ENCODE measurements at places on chromosomes 6 and 20.

GRCh38 chr20:51531141-51531710 lies 11.3 kb downstream of the NFATC2 start:
- peaks cover 98% of the 10 kb centered on the region for H3K4me1 ChIP-seq
- H3K27ac ChIP-seq = peak overlapping the region; percentile 70
- H3K4me3 ChIP-seq = no peak overlapping the region
- no peaks in the 10 kb centered on the region for H3K27me3 ChIP-seq
- DNase-seq = peak; percentile 70

- no peaks in the 10 kb centered on the region for H3K4me1 ChIP-seq
- no peak overlapping the region for H3K4me3 ChIP-seq
- no peaks in the 10 kb centered on the region for H3K36me3 ChIP-seq
- no peaks in the 10 kb centered on the region for H3K27me3 ChIP-seq
- DNase-seq = no peak
Measured at GRCh38 chr6:81939766-81940165, 187.3 kb upstream of the TENT5A start.

GRCh38 chr6:33768644-33769120 lies 20.2 kb downstream of the LEMD2 start:
- no peak overlapping the region for H3K4me3 ChIP-seq
- DNase-seq = peak; percentile 53
- H3K27me3 ChIP-seq = no peaks in the 10 kb centered on the region
- H3K4me1 ChIP-seq = peaks cover 6% of the 10 kb centered on the region
- H3K27ac ChIP-seq = no peak overlapping the region
- H3K36me3 ChIP-seq = peaks cover 8% of the 10 kb centered on the region

GRCh38 chr6:34945317-34945716 lies 56.3 kb downstream of the ANKS1A start:
- no peak overlapping the region for H3K27ac ChIP-seq
- no peaks in the 10 kb centered on the region for H3K4me1 ChIP-seq
- no peak overlapping the region for H3K4me3 ChIP-seq

GRCh38 chr6:21679761-21680265 lies 86.3 kb downstream of the SOX4 start:
- H3K36me3 ChIP-seq = no peaks in the 10 kb centered on the region
- H3K4me3 ChIP-seq = no peak overlapping the region
- no peak for DNase-seq

GRCh38 chr6:157831424-157832249 lies 8.6 kb downstream of the SNX9 start:
- no peaks in the 10 kb centered on the region for H3K27me3 ChIP-seq
- H3K27ac ChIP-seq = no peak overlapping the region
- DNase-seq = no peak
- no peak overlapping the region for H3K4me3 ChIP-seq
- H3K36me3 ChIP-seq = no peaks in the 10 kb centered on the region

- H3K4me3 ChIP-seq = no peak overlapping the region
- H3K27ac ChIP-seq = no peak overlapping the region
- H3K36me3 ChIP-seq = no peaks in the 10 kb centered on the region
- H3K4me1 ChIP-seq = no peaks in the 10 kb centered on the region
- H3K27me3 ChIP-seq = no peaks in the 10 kb centered on the region
Measured at GRCh38 chr20:37267667-37268313, 6.2 kb upstream of the GHRH start.

GRCh38 chr20:19937218-19937617 lies 79.9 kb upstream of the NAA20 start:
- H3K4me1 ChIP-seq = peaks cover 12% of the 10 kb centered on the region
- H3K4me3 ChIP-seq = peak overlapping the region; percentile 52
- H3K27ac ChIP-seq = no peak overlapping the region
- H3K36me3 ChIP-seq = no peaks in the 10 kb centered on the region
- no peak for DNase-seq

- DNase-seq = no peak
- peaks cover 5% of the 10 kb centered on the region for H3K27me3 ChIP-seq
- no peaks in the 10 kb centered on the region for H3K4me1 ChIP-seq
- H3K36me3 ChIP-seq = no peaks in the 10 kb centered on the region
Measured at GRCh38 chr20:4604580-4604979, 117.1 kb upstream of the PRND start.

GRCh38 chr20:237489-237888 lies 10.4 kb downstream of the DEFB129 start:
- H3K4me1 ChIP-seq = peaks cover 4% of the 10 kb centered on the region
- no peak overlapping the region for H3K27ac ChIP-seq
- H3K27me3 ChIP-seq = no peaks in the 10 kb centered on the region
- H3K36me3 ChIP-seq = no peaks in the 10 kb centered on the region

- peaks cover 51% of the 10 kb centered on the region for H3K4me1 ChIP-seq
- H3K4me3 ChIP-seq = no peak overlapping the region
- H3K27me3 ChIP-seq = no peaks in the 10 kb centered on the region
- DNase-seq = peak; percentile 23
- no peak overlapping the region for H3K27ac ChIP-seq
Measured at GRCh38 chr20:56442389-56443365, 25.8 kb upstream of the RTF2 start.

DNA sequence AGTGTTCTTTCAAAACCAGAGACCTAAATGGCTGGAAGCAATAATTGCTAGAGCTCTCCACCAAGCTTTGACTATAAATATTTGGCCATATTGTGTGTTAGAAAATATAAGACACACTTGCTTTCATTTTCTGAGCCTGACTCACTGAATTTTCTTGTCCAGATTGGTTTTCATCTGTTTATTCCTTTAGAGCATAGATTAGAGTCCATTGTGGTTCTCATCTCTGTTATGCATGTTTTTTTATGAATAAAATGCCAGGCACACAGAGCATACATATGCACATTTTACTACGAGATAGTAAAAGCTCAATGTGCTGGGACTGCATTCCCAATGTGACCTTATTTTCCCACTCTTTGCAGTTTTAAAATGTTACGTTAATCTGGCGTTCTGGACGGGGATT lies 115.3 kb upstream of the MLIP start:
- DNase-seq = no peak
- H3K36me3 ChIP-seq = no peaks in the 10 kb centered on the region
- no peaks in the 10 kb centered on the region for H3K27me3 ChIP-seq

GRCh38 chr20:58043236-58044140 lies 185.0 kb downstream of the ANKRD60 start:
- no peak overlapping the region for H3K4me3 ChIP-seq
- no peaks in the 10 kb centered on the region for H3K36me3 ChIP-seq
- H3K27me3 ChIP-seq = no peaks in the 10 kb centered on the region
- no peaks in the 10 kb centered on the region for H3K4me1 ChIP-seq

- H3K36me3 ChIP-seq = no peaks in the 10 kb centered on the region
- no peaks in the 10 kb centered on the region for H3K27me3 ChIP-seq
- H3K4me1 ChIP-seq = no peaks in the 10 kb centered on the region
- H3K27ac ChIP-seq = no peak overlapping the region
- DNase-seq = no peak
Measured at GRCh38 chr20:15187612-15188011, 850.2 kb upstream of the FLRT3 start.

GRCh38 chr6:87357479-87358196 lies 13.0 kb downstream of the C6orf163 start:
- H3K27me3 ChIP-seq = no peaks in the 10 kb centered on the region
- DNase-seq = no peak
- H3K4me3 ChIP-seq = no peak overlapping the region
- no peaks in the 10 kb centered on the region for H3K4me1 ChIP-seq

DNA sequence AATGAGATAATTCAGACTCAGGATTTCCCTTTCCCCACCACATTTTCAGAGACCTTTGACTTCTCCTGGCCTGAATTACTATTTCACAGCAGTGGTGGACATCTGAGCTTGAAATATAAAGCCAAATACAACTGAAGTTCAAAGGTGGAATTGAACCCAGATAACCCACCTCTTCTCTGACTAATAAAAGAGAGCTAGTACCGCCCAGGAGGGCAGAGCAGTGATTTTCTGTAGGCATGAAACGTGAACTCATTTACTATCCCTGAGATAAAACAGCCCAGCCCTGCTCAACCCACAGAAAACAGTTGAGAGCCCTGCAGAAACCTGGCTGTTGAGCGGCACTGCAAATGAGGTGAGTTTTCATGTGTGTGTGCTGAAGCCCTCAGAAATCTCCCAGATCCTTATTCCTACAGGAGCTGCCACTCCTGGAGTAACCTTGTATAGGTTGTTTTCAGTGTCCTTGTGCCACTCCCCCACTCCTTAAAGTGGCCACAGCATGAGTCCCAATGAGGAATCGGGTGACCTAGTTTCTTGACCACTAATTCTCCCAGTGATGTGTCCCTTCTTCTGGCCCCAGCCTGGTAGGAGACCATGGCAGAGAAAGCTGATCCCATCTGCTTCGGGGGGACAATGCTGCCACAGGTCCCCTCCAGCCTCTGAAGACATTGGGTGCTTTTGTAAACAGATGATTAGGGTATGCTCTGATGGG lies 99.2 kb downstream of the NOL4L start:
- peaks cover 38% of the 10 kb centered on the region for H3K4me1 ChIP-seq
- DNase-seq = peak; percentile 22
- no peak overlapping the region for H3K4me3 ChIP-seq
- no peak overlapping the region for H3K27ac ChIP-seq
- H3K27me3 ChIP-seq = no peaks in the 10 kb centered on the region
- peaks cover 6% of the 10 kb centered on the region for H3K36me3 ChIP-seq

DNA sequence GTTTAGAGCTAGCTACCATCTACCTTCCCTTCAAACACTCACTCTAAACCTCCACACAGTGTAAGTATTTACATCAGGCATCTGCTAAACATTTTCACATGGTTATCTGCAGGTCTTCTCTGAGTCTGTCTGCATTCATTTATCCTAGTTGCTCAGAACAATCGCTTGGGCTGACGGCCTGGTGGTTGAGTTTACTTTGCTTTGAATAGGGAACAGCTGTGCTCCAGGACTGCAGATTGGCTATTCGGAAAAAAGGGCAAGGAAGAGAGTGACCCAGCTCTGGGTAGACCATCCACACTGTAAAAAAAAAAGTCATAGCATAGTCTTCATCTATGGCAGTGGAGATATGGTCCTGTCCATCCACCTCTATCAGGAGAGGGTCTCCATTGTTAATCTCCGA lies 115.3 kb upstream of the ESR1 start:
- no peaks in the 10 kb centered on the region for H3K36me3 ChIP-seq
- no peaks in the 10 kb centered on the region for H3K27me3 ChIP-seq
- no peak overlapping the region for H3K27ac ChIP-seq

DNA sequence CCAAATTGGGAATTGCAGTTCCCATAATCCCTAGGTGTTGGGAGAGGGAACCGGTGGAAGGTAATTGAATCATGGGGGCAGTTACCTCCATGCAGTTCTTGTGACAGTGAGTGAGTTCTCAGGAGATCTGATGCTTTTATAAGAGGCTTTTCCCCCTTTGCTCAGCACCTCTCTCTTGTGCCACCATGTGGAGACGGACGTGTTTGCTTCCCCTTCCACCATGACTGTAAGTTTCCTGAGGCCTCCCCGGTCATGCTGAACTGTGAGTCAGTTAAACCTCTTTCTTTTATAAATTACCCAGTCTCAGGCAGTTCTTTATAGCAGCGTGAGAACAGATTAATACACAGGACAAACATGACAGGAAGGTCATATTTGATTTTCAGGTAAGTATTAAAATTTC lies 25.3 kb upstream of the HECA start:
- DNase-seq = no peak
- no peak overlapping the region for H3K27ac ChIP-seq
- H3K4me1 ChIP-seq = peaks cover 47% of the 10 kb centered on the region

GRCh38 chr6:10831609-10832008 lies 6.7 kb downstream of the MAK start:
- H3K4me3 ChIP-seq = no peak overlapping the region
- H3K27me3 ChIP-seq = peaks cover 5% of the 10 kb centered on the region
- no peaks in the 10 kb centered on the region for H3K36me3 ChIP-seq
- H3K27ac ChIP-seq = no peak overlapping the region
- no peaks in the 10 kb centered on the region for H3K4me1 ChIP-seq

- no peaks in the 10 kb centered on the region for H3K27me3 ChIP-seq
- no peaks in the 10 kb centered on the region for H3K4me1 ChIP-seq
- DNase-seq = no peak
- H3K4me3 ChIP-seq = no peak overlapping the region
Measured at GRCh38 chr6:98514796-98515195, 319.6 kb upstream of the POU3F2 start.

GRCh38 chr6:130211691-130212090 lies 11.1 kb downstream of the SAMD3 start:
- no peaks in the 10 kb centered on the region for H3K27me3 ChIP-seq
- peaks cover 56% of the 10 kb centered on the region for H3K4me1 ChIP-seq
- H3K36me3 ChIP-seq = peaks cover 27% of the 10 kb centered on the region
- H3K27ac ChIP-seq = no peak overlapping the region

GRCh38 chr6:104788400-104788799 lies 71.3 kb downstream of the HACE1 start:
- H3K27me3 ChIP-seq = no peaks in the 10 kb centered on the region
- H3K4me1 ChIP-seq = peaks cover 18% of the 10 kb centered on the region
- H3K4me3 ChIP-seq = no peak overlapping the region
- DNase-seq = no peak

GRCh38 chr20:64146301-64146935 lies 17.8 kb upstream of the MYT1 start:
- no peak overlapping the region for H3K27ac ChIP-seq
- no peak for DNase-seq
- no peaks in the 10 kb centered on the region for H3K36me3 ChIP-seq
- no peak overlapping the region for H3K4me3 ChIP-seq
- no peaks in the 10 kb centered on the region for H3K4me1 ChIP-seq

GRCh38 chr6:5645328-5646290 lies 361.1 kb downstream of the NRN1 start:
- no peak overlapping the region for H3K27ac ChIP-seq
- H3K4me1 ChIP-seq = no peaks in the 10 kb centered on the region
- H3K36me3 ChIP-seq = no peaks in the 10 kb centered on the region
- H3K27me3 ChIP-seq = no peaks in the 10 kb centered on the region

- H3K36me3 ChIP-seq = no peaks in the 10 kb centered on the region
- no peak for DNase-seq
- H3K27me3 ChIP-seq = peaks cover 3% of the 10 kb centered on the region
- H3K4me1 ChIP-seq = no peaks in the 10 kb centered on the region
- no peak overlapping the region for H3K27ac ChIP-seq
Measured at GRCh38 chr6:127457456-127458064, 1.6 kb downstream of the KIAA0408 start.

GRCh38 chr20:44448753-44449546 lies 26.7 kb upstream of the TTPAL start:
- no peaks in the 10 kb centered on the region for H3K27me3 ChIP-seq
- H3K4me1 ChIP-seq = no peaks in the 10 kb centered on the region
- no peak overlapping the region for H3K4me3 ChIP-seq
- DNase-seq = no peak
- H3K36me3 ChIP-seq = no peaks in the 10 kb centered on the region
- no peak overlapping the region for H3K27ac ChIP-seq

DNA sequence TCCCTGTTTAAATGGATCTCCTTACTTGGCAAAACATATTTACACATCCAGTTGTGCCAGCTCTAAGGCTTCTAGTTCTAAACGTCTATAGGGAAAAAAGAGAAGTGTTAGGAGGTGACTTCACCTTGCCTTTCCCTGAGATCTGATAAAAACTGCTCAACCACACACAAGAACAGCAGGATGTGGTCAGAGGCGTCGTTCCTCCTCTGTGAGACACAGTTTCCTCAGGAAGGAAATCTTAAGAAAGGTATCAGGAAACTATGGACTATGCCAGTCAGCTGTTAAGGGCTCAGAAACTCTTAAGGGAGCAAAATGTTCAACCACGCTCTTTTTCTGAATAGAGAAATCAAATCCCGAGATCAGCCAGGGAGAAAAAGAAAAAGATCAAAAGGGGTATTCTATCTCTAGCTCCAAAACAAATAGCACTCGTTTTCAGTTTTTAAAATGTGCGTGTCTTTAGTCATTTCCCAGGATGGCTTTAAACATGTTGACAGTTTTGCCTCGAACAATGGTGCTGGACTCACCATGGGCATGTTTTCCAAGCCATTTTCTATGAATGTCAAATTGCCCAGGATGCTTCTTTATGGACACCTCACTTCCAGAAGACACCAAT lies 154.5 kb downstream of the HACE1 start:
- no peak overlapping the region for H3K27ac ChIP-seq
- H3K27me3 ChIP-seq = no peaks in the 10 kb centered on the region
- DNase-seq = no peak
- peak overlapping the region; percentile 22 for H3K4me3 ChIP-seq
- H3K4me1 ChIP-seq = peaks cover 31% of the 10 kb centered on the region

Data from CD8-positive, alpha-beta memory T cell (primary cell).